ENCODE measurements at places on chromosomes 12 and 14. TPM values are rescaled to one million over a fixed set of nuclear protein-coding genes. Genes with fewer than 3 reads are reported as not detected.

DNA sequence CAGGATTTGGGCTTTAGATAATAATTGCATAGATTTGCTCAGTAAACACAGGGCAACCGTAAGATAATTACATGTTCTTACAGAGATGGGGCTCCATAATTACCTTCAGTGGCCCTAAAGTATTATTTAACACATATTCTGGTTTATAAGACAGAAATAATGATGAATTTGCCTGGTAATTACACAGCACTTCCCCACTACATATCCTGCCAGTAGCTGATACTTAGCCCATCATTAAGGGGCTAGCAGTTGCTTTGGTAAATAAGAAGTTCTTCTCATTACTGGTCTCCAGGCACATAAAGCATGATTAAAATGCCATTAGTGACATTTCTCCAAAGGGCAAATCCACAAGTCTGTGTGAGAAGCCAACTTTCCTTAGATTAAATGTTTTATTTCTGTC is 158.7 kb downstream of the NUAK1 start:
- no peaks in the 10 kb centered on the region for H3K36me3 ChIP-seq
- no peak overlapping the region for H3K4me3 ChIP-seq
- no peak for DNase-seq

GRCh38 chr12:49789992-49790391 is 38.2 kb downstream of the NCKAP5L start:
- no peak overlapping the region for H3K27ac ChIP-seq
- H3K4me1 ChIP-seq, result no peaks in the 10 kb centered on the region
- no peaks in the 10 kb centered on the region for H3K36me3 ChIP-seq
- no peaks in the 10 kb centered on the region for H3K27me3 ChIP-seq

Gene ADAM21
- not detected for total RNA-seq

DNA sequence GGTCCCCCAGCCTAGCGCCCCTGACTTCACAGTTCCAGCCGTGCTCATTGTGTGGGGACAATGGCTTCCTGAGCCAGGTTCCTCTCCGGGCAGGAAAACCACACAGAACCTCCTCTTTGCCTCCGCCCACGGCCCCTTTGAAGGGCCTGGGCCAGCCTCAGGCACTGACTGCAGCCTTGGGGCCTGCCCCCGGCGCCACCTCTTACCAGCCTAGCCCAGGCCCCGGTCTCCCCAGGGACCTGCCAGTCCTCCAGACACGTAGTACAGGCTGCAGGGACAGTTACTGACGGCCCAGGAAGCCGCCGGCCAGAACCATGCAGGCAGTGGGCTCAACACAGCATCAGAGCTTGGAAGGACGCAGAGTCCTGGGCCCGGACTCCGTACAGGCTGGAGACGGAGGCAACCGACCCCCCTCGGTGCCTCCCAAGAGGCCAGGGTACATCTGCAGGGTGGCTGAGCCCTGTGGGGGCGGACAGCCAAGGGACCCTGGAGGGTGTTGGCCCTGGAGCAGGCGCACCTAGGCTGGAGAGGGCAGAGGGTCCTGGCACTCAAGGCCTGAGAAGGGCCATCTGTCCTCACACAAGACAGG is 20.9 kb upstream of the NUDT14 start:
- no peaks in the 10 kb centered on the region for H3K36me3 ChIP-seq
- peaks cover 6% of the 10 kb centered on the region for H3K27me3 ChIP-seq
- no peak for DNase-seq
- H3K4me3 ChIP-seq, result no peak overlapping the region
- peaks cover 5% of the 10 kb centered on the region for H3K4me1 ChIP-seq

DNA sequence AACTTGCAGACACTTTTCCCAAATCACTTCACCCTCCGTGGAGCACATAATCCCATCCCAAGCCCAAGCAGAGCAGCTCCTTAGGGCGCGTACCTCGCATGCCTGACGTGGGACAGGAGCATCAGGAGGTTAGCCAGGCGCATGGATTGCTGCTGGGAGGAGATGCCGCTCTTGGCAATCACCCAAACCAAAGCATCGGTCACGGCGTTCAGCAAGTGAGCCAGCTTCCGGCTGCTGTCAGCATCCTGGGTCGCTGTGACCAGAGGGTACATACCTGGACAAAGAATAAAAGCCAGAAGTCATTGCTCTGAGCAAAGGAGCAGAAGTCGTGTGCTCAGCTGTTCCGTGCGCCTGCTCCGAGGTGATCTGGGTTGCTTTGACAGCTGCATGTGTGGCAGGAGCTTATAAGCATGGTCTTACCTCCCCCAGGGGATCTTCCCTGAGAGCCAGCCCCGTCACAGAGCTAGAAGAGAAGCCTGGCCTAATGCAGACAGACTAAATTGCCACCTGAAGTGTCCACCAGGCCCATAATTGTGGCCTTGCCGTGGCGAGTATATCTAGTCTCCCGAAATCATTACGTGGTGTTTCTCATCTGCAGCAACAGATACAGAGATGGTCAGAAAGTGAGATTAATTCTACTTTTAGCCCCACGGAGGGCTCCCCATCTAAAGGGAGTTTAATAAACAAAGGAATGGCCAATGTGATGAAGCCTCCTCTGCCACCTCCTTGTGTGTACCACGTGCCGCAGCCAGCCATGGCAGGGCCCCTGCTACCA is 59.1 kb downstream of the ESR2 start:
- DNase-seq, result no peak
- H3K4me3 ChIP-seq, result no peak overlapping the region
- peaks cover 7% of the 10 kb centered on the region for H3K27me3 ChIP-seq
- peaks cover 8% of the 10 kb centered on the region for H3K36me3 ChIP-seq

- no peak overlapping the region for H3K4me3 ChIP-seq
- DNase-seq, result no peak
- no peak overlapping the region for H3K27ac ChIP-seq
- H3K4me1 ChIP-seq, result no peaks in the 10 kb centered on the region
Measured at GRCh38 chr12:123516216-123516780, 17.2 kb downstream of the RILPL1 start.

- H3K27ac ChIP-seq, result no peak overlapping the region
- peaks cover 2% of the 10 kb centered on the region for H3K27me3 ChIP-seq
- no peak overlapping the region for H3K4me3 ChIP-seq
- H3K36me3 ChIP-seq, result no peaks in the 10 kb centered on the region
- no peaks in the 10 kb centered on the region for H3K4me1 ChIP-seq
Measured at GRCh38 chr12:27896419-27896990, 76.0 kb downstream of the PTHLH start.

DNA sequence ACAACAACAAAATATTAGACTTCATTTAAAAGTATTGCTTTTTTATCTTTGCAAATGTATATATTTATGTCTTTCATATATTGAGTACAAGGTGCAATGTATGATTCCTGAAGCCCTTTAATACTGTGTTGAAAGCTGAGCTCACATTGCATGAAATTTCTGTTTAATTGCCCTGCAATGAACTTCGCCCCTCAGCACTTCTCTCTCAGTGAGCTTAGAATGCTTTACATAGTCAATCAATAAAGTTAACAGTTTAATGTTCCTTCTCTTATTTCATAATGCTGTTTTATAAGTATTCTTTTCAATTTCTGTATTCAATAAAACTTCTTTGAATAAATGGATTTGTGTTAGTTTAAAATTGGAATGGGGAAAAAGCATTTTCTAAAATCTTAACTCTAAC is 607.1 kb downstream of the SOX5 start:
- no peaks in the 10 kb centered on the region for H3K27me3 ChIP-seq
- no peak overlapping the region for H3K27ac ChIP-seq
- H3K4me3 ChIP-seq, result no peak overlapping the region
- no peaks in the 10 kb centered on the region for H3K4me1 ChIP-seq

- peaks cover 14% of the 10 kb centered on the region for H3K36me3 ChIP-seq
- H3K27ac ChIP-seq, result peak overlapping the region; percentile 11
- peaks cover 54% of the 10 kb centered on the region for H3K4me1 ChIP-seq
- no peak overlapping the region for H3K4me3 ChIP-seq
Measured at GRCh38 chr14:54890788-54891187, 11.8 kb downstream of the GCH1 start.

- no peak overlapping the region for H3K4me3 ChIP-seq
- no peak for DNase-seq
- H3K27ac ChIP-seq, result no peak overlapping the region
- H3K27me3 ChIP-seq, result no peaks in the 10 kb centered on the region
- H3K4me1 ChIP-seq, result no peaks in the 10 kb centered on the region
Measured at GRCh38 chr12:107748472-107748871, 12.5 kb downstream of the PRDM4 start.

Gene ASPG
- not detected for total RNA-seq

GRCh38 chr12:107992870-107993451 is 136.1 kb upstream of the WSCD2 start:
- H3K4me1 ChIP-seq, result no peaks in the 10 kb centered on the region
- no peaks in the 10 kb centered on the region for H3K36me3 ChIP-seq
- no peak overlapping the region for H3K4me3 ChIP-seq
- no peak overlapping the region for H3K27ac ChIP-seq

GRCh38 chr12:47303207-47303606 is 223.4 kb upstream of the AMIGO2 start:
- peaks cover 26% of the 10 kb centered on the region for H3K36me3 ChIP-seq
- no peak for DNase-seq
- H3K27ac ChIP-seq, result peak overlapping the region; percentile 37

Gene TCL1B
- not detected for total RNA-seq

DNA sequence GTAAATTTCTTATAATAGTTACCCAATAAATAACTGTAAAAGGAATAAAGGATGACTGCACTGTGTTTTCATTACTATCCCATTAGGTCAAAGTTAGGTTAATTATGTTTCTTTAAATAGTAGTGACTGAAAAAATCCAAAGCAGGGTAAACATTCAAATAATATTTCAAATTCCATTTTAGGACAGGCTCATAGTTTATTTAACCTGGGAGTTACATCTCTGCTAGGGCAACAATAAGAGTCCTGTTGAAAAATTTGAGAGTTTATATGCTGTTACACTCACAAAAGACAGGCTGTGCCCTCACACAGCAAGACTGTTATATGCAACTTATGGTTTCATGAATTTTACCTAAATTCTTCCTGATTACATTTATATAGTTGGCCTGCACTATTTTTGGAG is 8.0 kb downstream of the ERP27 start:
- H3K27me3 ChIP-seq, result no peaks in the 10 kb centered on the region
- H3K36me3 ChIP-seq, result peaks cover 42% of the 10 kb centered on the region
- H3K4me1 ChIP-seq, result no peaks in the 10 kb centered on the region
- no peak overlapping the region for H3K27ac ChIP-seq

GRCh38 chr12:15688838-15689625 is 100.2 kb downstream of the EPS8 start:
- no peak for DNase-seq
- no peaks in the 10 kb centered on the region for H3K36me3 ChIP-seq
- no peak overlapping the region for H3K4me3 ChIP-seq
- peaks cover 30% of the 10 kb centered on the region for H3K27me3 ChIP-seq
- no peak overlapping the region for H3K27ac ChIP-seq

DNA sequence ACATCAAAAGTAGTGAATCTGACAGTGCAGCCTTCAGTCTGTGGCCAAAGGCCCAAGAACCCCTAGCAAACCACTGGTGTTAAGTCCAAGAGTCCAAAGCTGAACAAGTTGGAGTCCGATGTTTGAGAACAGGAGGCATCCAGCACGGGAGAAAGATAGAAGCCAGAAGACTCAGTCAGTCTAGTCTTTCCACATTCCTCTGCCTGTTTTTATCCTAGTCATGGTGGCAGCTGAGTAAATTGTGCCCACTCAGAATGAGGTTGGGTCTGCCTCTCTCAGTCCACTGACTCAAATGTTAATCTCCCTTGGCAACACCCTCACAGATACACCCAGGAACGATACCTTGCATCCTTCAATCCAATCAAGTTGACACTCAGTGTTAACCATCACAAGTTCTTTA is 1255.4 kb downstream of the LRFN5 start:
- H3K27ac ChIP-seq, result no peak overlapping the region
- DNase-seq, result no peak

Gene OR10G3
- total RNA-seq, result not detected

DNA sequence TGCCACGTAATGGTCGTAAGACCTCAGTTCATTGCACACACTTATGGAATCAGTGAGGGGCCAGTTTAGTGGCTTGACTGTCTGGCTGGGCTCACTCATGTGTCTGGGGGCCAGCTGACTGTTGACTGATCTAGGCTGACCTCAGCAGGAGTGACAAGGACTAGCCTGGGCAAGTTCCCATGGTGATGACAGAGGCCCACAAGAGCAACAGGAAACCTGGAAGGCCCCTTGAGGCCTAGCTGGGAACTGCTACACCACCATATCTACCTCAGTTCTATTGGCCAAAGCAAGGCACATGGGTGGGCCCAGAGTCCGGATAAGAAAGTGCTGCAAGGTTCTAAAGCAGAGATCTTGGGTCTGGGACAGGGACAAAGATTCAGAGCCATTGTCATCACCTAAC is 21.3 kb upstream of the RFLNA start:
- peaks cover 5% of the 10 kb centered on the region for H3K27me3 ChIP-seq
- H3K4me1 ChIP-seq, result no peaks in the 10 kb centered on the region
- no peaks in the 10 kb centered on the region for H3K36me3 ChIP-seq
- H3K27ac ChIP-seq, result no peak overlapping the region

DNA sequence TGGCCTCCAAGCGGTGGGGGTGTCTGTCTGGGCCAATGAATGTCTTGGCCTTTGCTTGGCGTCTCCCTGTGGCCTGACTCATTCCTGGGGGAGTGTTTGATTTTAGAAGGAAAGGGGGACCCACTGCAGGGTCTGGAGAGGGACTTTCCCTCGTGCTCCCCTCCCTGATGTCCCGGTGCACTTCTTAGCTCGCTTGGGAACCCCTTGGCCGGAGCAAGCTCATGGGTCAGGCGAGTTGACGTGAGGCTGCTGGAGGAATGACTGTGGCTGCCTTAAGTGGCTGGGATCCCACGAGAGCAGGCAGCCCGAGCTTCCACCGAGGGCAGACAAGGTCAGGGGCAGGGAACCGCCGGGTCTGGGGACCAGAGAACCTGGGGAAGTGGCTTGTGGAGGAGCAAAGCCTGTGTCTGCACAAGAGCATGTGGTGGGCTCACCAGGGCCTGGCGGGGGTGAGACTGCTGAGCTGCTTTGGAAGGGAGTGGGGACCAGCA is 218.4 kb upstream of the C14orf180 start:
- no peak for DNase-seq
- H3K4me1 ChIP-seq, result no peaks in the 10 kb centered on the region
- H3K27me3 ChIP-seq, result no peaks in the 10 kb centered on the region

Gene COQ5
- 27.8 TPM for total RNA-seq

DNA sequence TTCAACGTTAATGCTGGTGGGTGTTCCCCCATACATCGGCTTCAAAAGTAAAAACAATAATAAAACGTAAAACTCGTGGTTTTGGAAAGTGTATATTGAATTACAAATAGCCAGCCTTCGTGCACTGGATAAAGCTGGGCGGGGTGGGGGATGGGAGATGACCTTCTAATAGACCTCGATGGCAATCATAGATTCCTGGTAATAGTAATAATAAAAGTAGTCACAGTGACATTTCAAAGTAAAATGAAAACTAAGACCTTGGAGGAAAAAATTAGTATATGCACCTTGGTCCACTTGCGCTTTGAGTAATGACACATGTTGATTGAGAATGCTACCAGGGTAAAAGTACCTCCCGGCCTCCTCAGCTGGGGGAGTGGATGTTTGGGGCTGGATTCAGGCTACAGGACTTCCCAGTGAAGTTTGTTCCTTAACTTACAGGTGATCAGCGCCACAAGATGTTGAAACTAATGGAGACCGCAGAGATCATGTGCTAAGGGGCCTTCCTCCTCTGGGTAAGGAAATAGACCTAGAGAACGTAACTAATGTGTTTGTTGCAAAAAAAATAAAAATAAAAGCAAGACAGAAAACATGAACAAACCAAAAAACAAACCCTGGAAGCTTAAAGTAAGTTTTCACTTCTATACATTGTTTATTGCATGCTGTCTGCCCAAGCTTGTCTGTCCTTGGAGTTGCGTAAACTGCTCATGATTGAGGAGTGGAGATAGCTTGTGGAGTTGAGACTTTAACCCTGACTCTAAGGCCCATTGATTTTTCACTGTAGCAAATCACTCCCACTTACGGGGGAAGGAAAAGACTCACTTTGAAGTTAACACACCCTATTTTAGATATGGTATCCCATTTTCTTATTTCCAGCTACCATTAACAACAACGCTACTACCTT is 907 bp upstream of the LRIG3 start:
- no peaks in the 10 kb centered on the region for H3K36me3 ChIP-seq
- H3K27me3 ChIP-seq, result peaks cover 32% of the 10 kb centered on the region
- DNase-seq, result no peak
- no peak overlapping the region for H3K4me3 ChIP-seq
- H3K27ac ChIP-seq, result no peak overlapping the region
